ENCODE measurements at places on chromosomes 7 and 10.

GRCh38 chr7:29177963-29178600 is 16.5 kb upstream of the CHN2 start:
- H3K4me1 ChIP-seq = no peaks in the 10 kb centered on the region
- no peak overlapping the region for H3K4me3 ChIP-seq
- H3K27ac ChIP-seq = no peak overlapping the region
- H3K36me3 ChIP-seq = peaks cover 4% of the 10 kb centered on the region
- H3K27me3 ChIP-seq = no peaks in the 10 kb centered on the region
- no peak for DNase-seq

DNA sequence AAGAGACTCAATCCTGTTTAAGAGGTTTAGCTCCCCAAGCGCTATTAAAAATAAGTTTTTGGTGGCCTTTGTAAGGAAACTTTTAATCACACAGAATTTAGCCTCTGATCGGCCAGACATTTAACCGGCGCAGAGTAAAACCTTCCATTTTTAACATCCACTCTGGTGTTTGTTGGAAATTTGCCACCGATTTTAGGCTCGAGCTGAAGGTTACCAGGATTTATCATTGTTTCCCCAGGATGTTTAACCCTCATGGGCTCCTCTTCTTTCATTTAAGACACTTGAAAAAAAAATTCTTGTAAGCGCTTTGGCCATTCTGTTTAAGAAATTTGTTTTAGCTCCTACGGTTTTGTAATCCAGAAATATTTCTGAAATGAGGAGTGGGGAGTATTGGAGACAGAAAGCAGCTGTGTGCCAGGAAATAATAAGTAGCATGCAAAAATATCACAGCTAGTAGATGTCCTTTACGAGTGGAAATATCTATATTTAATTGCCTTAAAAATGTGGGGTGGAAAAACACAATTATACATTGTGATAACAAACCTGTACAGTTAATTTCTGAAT is 3.4 kb downstream of the NEUROD6 start:
- DNase-seq = no peak
- no peaks in the 10 kb centered on the region for H3K36me3 ChIP-seq
- peak overlapping the region; percentile 63 for H3K4me3 ChIP-seq
- H3K4me1 ChIP-seq = no peaks in the 10 kb centered on the region
- H3K27ac ChIP-seq = no peak overlapping the region

DNA sequence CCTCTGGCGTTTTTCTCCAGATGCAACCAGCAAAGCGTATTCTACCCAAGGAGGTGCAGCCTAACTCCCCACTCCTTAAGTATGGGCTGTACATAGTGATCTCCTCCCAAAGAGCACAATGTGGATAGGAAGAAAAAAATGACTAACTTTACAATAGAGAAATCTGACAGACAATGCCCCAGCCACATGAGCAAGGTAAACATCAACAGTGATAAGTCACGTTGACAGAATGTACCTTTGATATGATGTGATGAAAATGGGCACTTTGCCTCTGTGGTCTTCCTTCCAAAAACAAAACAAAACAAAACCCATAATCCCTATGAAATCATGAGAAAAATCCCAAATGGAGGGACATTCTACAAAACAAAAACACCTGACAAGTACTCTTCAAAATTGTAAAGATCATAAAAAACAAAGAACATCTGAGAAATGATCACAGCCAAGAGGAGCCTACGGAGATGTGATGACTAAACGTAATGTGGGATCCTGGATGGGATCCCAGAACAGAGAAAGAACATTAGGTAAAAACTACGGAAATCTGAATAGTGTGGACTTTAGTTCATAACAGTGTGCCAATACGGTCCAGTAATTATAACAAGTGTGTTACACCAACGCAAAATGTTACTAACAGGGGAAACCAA is 50.6 kb downstream of the ABLIM1 start:
- no peaks in the 10 kb centered on the region for H3K36me3 ChIP-seq
- no peaks in the 10 kb centered on the region for H3K4me1 ChIP-seq
- no peak for DNase-seq
- H3K27me3 ChIP-seq = no peaks in the 10 kb centered on the region

- no peak overlapping the region for H3K27ac ChIP-seq
- H3K4me1 ChIP-seq = 0 out of 2 replicates have a peak, but pooled peaks cover 3% of the 10 kb centered on the region
- DNase-seq = peak; percentile 57
- peaks cover 4% of the 10 kb centered on the region for H3K36me3 ChIP-seq
Observed at GRCh38 chr7:141544831-141545230, 6.4 kb upstream of the AGK start.

DNA sequence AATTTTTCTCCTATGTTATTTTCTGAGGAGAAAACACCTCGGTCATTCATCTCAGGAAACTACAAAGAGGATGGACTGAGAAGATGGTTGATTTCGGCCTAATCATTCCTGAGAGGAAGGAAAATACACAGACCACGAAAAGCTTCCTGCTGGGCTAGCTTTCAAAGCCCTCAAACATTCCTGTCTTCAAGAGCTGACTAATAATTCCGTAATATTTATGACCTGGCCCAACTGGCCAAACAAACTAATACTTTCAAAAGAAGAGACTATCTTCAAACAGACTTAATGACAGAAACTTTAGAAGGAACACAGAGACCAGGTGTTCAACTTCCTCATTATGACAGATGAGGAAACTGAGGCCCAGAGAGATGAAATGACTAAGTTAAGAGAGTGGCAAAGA is 215.1 kb upstream of the FRMD4A start:
- no peak overlapping the region for H3K27ac ChIP-seq
- H3K27me3 ChIP-seq = no peaks in the 10 kb centered on the region
- H3K4me3 ChIP-seq = no peak overlapping the region
- H3K36me3 ChIP-seq = peaks cover 1% of the 10 kb centered on the region
- no peak for DNase-seq

All from H9 (cell line).